Activated naive CD4-positive, alpha-beta T cell treated with anti-CD3 and anti-CD28 coated beads, Interleukin-2, amount 50 U/mL, for 72 hours (primary cell): ENCODE measurements at places on chromosomes 1 and 21.

GRCh38 chr1:51345300-51345687 lies 14.9 kb upstream of the TTC39A start:
- no peak for DNase-seq

DNA sequence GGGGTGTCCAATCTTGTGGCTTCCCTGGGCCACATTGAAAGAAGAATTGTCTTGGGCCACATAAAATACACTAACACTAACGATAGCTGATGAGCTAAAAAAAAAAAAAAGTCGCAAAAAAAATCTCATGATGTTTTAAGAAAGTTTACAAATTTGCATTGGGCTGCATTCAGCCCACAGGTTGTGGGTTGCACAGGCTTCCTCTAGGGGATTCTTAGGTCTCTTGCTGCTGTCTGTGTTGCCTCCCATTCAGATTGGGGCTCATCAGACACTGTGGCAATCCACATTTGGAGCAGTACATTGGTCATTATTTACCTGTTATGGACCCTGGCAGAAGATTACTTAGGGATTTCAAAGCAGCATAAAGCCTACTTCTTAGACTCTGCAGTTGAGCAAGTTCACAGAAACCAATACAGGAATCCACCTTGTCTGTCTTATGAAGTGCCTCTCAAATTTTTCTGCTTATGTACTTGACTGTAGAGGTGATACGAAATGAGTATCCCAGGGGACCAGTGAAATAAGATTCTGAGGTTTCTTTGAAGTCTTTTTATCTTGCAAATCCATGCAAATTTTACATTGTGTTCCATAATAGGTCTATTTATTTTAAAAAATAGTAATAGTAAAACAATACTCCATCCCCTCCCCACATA lies 205.5 kb downstream of the RPS6KC1 start:
- no peak for DNase-seq

GRCh38 chr1:168470901-168471431 lies 72.8 kb downstream of the XCL2 start:
- DNase-seq = no peak

GRCh38 chr1:161258439-161259344 lies at the start of gene PCP4L1:
PCP4L1 (plus strand) TSS chr1:161258745; CDS start chr1:161258975, 230 bp downstream.
- DNase-seq = peak; percentile 58

DNA sequence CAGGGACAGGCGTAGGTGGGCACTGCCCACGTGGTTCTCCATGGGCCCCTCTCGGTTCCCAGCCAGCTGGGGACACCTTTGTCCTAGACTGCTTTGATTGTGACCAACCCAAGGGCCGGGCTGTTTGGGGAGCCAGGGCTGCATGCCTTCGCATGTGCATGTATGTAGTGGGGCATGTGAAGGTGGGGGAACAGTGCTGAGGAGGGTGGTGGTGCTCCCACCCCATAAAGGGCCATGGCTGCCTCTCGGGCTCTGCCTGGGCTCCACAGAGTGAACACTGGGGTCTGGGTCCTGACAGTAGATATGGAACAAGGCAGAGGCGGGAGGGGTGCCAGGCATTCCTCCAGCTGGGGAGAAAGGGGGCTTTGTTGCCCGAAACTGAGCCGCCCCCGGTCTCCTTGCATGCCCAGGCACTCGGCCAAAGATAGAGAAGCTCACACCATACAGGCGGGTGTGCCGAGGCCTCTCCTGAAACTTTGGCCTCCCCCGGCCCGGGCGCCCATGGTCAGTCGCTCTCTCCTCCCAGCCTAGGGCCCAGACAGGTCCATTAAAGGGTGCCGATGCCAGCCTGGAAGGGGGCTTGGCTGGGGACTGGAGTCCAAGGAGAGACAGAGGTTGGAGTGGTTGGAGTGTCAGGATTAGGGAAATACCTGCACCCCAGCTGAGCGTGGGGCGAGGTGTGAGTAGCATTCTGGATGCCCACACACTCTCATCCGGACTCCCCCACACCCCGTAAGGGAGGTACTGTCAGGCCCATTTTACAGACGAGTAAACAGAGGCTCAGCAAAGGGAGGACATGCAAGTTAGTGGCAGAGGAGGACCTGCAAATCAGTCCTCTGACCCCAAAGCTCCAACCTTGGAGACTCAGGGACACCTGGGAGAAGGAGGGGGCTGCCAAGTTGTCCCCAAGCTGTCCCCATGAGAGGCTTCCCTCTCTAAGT lies 41.1 kb downstream of the EPHA2 start:
- DNase-seq = no peak

- DNase-seq = no peak
Observed at GRCh38 chr1:40153073-40153770, 8.0 kb upstream of the RLF start.

GRCh38 chr1:181310560-181310959 lies 172.8 kb upstream of the CACNA1E start:
- DNase-seq = no peak
